Inflammatory macrophage treated with lipopolysaccharide for 4 hours (primary cell): ENCODE measurements at places on chromosomes 5 and 9.
A peak's percentile ranks its signal among the peaks of the same experiment; 100 is the strongest.

DNA sequence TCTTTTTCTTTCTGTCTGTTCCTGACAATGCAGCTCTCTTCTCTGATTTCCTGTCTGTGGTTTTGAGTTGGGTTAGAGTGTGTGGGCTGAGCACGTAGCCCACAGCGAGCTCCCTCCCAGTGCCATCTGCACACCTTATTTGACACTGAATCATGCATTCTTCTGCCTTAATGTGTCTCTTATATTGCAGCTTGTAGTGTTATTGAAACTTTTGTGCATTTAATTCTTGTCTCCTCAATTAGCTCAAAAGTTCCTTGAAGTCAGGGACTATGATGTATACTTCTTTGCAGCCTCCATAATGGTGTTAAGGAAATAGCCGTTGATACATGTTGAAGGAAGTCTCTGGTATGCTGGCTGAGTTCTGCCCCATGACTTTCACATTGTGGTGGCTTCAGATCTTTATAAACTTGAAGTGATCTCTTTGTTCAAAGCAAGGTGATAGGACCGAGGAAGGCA lies 576.2 kb upstream of the CLINT1 start:
- DNase-seq = no peak

DNA sequence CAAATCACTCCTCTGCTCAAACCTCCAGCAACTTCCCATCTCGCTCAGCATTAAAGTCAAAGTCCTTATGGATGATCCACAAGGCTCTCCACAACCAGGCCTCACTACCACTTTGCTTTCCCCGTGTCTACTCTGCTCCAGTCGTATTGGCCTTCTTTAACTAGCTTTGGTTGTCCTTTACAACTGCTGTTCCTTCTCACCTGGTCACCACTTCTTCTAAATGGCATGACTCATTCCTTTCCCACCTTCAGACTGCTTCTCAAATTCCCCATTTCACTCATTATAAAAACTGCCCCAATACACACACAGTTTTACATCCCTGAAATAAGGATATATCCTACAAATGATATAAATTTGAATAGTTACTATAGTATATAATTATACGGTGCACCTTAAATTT lies 30.4 kb downstream of the CERT1 start:
- DNase-seq = no peak

GRCh38 chr9:13163287-13163686 lies 116.2 kb downstream of the MPDZ start:
- DNase-seq = no peak

GRCh38 chr5:107955321-107955720 lies 284.6 kb upstream of the EFNA5 start:
- DNase-seq = no peak

GRCh38 chr5:27727254-27727653 lies 688.9 kb upstream of the CDH9 start:
- no peak for DNase-seq

DNA sequence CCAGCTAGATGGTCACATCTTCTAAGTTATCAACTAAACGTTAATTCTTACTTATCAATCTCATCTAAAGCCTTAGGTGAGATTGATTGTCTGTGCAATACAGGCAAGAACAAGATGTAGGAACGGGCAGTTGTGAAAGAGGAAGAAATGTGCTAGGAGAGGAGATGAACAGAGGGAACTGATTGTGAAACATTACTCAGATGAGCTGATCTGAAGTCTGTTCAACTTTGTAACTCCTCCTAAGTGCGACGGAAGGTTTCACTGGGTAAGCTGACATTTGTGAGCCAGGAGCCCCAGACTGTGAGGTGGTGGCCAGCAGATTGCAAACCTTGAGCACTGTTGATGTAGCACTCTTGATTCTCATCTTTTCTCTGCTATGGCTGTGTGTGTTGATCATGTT lies 204.1 kb downstream of the CD180 start:
- peak; percentile 59 for DNase-seq

- DNase-seq = peak; percentile 20
These were observed 6.6 kb upstream of the XPA start for GRCh38 chr9:97703437-97704344.

DNA sequence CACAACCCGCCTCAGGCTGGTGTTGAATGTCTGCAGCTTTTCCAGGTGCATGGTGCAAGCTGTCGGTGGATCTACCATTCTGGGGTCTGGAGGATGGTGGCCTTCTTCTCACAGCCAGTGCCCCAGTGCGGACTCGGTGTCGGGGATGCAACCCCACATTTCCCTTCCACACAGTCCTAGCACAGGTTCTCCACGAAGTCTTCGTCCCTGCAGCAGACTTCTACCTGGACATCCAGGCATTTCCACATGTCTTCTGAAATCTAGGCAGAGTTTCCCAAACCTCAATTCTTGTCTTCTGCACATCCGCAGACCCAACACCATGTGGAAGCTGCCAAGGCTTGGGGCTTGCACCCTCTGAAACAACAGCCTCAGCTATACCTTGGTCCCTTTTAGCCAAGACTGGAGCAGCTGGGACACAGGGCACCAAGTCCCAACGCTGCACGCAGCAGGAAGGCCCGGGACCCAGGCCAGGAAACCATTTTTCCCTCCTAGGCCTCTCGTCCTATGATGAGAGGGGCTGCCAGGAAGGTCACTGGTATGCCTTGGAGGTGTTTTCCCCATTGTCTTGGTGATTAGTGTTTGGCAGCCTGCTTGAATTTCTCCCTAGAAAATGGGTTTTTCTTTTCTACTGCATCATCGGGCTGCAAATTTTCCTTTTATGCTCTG lies 18.2 kb downstream of the PSIP1 start:
- DNase-seq = no peak

DNA sequence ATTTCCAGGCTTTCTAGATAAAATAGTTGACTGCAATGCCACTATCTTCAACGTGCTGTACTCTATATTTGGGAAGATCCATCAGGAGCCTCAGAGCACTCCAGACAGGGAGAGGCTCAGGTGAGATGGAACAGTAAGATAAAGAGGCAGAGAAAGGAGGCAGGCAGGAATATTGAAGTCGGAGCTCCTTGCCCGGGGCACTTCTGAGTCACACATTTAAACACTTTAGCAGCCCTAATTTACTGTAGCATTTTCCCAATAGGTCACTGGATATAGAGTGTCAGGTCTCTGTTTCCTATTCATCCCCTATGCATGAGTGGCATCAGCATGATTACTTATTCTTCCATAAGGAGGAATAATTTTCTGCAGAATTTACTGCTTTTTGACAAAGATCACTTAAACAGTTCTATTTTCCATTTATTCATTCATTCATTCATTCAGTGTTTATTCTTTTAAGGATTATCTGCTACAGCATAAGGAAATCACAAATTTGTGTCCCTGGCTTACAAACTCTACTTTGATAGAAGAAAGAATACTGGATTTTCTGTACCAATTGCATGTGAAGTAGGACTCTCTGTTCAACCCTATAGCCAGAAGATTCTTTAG lies 170.7 kb downstream of the MAPKAP1 start:
- no peak for DNase-seq

DNA sequence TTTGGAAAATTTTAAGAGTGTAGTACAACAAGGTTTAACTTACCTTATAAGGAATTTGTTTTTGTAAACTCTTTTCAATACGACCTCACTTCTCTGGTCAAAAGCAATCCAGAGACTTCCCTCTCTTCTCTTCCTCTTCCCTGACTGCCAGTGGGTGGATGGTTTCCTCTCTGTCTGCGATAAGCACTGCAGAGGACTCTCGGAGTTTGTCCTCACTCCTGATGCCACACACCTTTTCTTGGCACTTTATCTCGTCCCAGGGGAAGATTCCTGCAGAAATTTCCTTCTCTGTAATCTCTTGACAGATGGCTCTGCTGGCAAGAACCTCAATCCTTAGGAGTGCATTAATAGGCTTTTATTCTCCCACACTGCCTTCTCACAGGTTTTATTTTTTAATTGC lies 641.6 kb downstream of the NR2F1-AS1 start:
- DNase-seq = no peak

DNA sequence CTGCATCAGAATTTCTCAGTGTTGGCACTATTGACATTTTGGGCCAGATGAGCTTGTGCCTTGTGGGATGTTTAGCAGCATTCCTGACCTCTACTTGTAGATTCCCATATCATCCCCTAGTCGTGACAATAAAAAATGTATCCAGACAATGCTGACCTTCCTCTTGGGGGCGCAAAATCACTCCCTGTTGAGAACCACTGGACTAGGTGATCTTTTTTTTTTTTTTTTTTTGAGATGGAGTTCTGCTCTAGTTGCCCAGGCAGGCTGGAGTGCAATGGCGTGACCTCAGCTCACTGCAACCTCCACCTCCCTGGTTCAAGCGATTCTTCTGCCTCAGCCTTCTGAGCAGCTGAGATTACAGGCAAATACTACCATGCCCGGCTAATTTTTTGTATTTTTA lies 22.6 kb downstream of the STXBP1 start:
- no peak for DNase-seq
